ENCODE measurements at places on chromosomes 2 and 18.
A peak's percentile ranks its signal among the peaks of the same experiment; 100 is the strongest.

DNA sequence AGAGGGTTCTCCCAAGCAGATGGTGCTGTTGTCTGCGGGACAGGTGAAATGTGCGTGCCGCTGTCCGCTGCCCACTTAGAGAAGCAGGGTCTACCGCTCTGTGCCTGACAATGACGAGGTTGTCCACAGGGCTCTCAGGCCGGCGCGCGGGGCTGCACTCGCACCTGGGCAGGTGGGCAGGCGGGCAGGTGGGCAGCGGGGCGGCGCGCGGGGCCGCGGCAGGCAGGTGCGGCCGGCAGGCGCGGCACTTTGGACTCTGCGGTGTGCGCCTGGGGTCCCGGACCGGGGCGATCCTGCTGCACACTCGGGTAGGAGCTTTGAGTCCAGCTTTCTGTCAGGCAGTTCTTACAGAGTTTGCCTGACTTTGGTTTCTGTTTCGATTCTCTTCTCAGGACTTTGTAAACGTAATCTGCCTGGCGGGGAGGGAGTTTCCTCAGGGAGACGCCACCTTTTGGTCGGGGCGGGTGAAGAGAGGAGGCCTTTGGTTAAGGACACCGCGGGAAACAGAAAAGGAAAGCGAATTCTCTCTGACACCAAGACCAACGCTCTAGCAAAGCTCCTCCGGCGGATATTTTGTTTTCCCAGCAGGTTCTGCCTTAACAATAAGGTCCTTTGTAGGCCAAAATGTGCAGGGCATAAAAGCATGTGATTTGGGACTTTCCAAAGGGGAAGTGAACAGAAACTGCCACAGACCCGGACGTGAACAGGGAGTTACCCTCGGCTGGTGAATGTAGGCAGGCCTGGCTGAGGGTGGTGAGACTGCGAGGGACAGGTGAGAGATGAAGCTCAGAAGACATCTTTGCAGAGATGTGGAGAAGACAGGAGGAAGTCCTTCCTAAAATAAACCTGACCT is at the start of gene IFIH1:
IFIH1 (minus strand) TSS at position 357 of the 853 bp plus-strand sequence. CDS start 377 bp downstream, outside the sequence.
- DNase-seq: peak; percentile 80

DNA sequence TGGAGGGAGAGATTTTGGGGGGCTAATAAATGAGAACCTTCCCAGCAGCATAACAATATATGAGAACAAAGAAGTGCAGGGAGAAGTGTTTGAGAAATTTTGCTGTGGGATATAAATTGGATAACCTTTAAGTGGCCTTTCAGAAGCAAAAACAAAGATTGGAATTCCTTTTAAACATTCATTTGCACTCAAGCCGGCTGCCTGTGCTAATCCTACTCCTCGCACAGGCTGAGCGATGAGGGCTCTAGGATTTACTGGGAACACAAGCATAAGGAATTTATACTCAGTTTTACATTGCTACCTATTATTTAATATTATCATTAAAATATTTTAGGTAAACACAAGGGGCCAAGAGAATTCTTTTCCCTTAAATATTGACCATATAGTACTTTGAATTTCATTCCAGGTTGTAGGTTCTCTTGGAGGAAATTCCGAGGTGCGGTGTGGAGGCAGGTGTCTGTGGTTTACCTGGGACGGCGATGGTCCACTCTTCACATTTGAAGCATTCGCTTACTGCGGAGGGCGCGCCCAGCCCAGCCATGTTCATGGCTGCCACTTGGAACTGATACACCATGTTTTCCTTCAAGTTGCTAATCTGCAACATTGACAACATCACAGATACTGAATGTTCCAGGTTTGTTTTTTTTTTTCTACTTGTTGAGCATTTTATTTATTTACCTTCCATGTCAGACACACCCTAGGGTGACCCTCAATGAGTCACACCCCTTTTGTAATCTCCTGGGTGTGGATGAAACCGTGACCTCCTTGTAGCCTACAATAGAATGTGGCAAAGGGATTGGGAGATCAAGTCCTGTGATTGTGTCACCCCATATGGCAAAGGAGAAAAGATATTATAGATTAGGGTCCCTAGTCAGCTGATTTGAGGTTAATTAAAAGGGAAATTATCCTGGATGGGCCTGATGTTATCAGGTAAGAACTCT is 100.1 kb downstream of the MYOM1 start:
- no peak for DNase-seq

DNA sequence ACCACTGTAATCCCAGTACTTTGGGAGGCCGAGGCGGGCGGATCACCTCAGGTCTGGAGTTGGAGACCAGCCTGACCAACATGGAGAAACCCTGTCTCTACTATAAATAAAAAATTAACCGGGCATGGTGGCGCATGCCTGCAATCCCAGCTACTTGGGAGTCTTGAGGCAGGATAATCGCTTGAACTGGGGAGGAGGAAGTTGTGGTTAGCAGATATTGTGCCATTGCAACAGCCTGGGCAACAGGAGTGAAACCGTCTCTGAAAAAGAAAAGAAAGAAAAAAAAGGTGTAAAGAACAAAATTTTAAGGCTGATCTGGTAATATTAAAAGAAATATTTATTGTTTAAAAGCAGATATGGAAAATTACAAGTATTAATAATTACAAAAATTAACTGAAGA is 29.7 kb downstream of the ZNF804A start:
- DNase-seq: no peak

DNA sequence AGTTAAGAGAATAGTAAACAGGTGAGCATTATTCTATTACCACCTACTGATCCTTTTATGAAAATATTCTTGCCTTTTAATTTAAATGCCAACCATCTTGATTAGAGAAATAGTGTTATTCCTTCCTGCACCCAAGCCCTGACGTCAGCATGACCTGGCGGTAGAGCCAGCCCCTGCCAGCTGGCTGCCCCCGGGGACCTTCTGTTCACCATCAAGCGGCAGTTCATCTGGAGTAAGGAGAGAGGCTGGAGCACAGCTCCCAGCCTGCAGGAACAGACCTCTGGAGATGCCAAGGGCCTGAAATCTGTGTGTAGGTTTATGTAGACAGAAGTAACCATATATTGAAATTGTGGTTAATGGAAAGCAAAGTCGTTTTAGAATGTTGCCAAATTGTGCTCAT is 171.8 kb downstream of the GBX2 start:
- DNase-seq: no peak

DNA sequence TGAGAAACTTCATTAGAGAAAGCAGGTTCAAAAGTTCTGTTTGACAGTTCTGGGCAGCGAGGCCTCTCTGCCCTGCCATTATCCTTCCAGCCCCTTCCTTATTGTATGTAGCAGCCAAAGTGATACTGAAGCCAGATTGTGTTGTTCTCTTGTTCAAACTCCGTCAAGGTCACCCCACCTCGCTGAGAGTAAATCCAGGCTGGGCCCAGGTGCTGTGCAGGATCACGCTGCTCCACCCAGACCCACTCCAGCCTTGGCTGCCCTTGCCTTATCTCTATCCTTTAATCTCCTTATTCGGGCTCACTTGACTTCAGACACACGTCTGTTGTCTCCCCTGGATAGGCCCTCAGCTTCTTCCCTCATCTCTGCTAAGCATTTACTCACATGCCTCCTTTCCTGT is 196.1 kb downstream of the CPS1 start:
- no peak for DNase-seq
